ENCODE measurements at places on chromosomes 7 and 10. TPM values are rescaled to one million over a fixed set of nuclear protein-coding genes. Genes with fewer than 3 reads are reported as not detected.
A peak's percentile ranks its signal among the peaks of the same experiment; 100 is the strongest.

Gene ELFN1
- 0.56 TPM for total RNA-seq

Gene ARHGAP19
- total RNA-seq: 3.2 TPM

- no peak for DNase-seq
These were observed 104.6 kb downstream of the HGF start for GRCh38 chr7:81665236-81665635.

DNA sequence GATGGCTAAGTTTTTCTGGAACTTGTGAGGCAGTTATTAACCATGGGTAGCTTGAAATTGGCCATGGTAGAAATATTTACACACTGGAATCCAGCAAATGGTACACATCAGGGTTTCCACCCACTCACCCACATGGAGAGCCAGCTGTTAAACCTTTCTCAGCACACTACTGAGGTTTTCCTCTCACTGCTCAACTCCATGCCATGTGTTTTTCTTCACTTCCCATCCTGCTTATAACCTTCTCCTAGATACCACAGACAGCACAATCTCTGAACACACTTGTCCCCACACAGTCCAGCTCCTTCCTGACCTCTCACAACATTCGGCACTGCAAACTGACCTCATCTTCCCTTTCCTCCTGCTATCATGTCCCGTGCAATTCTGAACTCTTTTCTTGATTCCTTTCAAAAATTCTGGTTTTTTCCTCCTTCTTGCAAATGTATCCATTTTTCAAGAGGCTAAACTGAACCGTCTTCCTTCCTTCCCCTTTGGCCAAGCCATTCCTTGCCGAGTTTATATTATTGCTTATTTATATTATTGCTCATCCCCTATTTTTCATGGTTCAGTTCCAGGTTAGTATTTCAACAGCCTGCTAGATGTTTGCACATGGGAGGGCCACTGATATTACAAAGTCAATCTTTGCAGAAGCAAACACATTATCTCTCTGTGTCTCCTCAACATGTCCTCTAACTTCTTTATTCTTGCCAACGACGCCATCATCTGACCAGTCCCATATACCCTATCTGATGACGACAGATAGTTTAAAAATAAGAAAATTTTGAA lies 606.4 kb downstream of the SORCS1 start:
- peak; percentile 76 for DNase-seq

GRCh38 chr7:45157653-45158401 lies at the start of gene RAMP3:
TSS of gene RAMP3 (plus strand) at chr7:45157791. CDS start at chr7:45157829, 38 bp downstream.
- no peak for DNase-seq

DNA sequence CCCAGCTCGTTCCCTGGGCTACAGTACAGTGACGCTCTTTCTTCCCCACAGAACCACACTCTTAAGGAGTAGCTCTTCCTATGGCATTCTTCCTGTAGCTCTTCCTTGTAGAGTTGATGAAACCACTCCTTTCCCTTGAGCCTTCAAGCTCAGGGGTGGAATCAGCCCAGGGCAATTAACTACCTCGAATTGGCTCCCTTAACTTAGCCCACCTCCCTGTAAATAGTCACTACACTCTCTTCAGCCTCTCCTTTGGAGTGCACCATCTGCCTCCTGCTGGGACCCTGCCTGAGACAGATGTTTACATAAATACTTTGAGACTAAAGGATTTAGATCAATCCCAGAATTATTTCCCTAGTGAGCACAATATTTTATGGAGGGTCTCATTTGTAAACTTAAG lies 537.8 kb upstream of the AUTS2 start:
- DNase-seq: no peak

DNA sequence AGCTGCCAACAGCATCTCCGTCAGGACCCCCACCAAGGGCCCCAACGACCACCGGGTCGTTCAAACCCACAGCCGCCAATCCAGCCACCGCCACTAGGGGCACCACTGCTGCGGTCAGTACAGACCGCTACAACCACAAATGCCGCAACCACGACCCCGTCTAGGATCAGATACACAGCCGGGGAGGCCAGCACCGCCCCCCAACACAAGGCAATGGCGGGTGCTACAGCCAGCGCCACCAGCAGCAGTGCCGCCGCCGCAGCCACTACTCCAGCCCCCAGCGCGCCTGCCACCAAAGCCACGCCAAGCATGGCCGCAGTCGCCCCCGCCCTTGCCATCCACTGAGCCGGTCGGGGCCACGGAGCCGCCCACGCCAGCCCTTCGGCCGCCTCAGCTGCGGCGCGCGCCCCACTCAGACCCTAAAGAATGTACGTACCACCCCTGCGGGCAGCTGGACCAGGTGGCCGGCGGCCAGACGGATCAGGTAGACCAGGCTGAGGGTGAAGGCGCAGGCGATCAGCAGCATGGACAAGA lies 473 bp downstream of the CYP51A1 start:
- DNase-seq: peak; percentile 60
